Sigmoid colon (tissue), 7 donors: ENCODE measurements at places on chromosomes 2 and 18.
A peak's percentile ranks its signal among the peaks of the same experiment; 100 is the strongest.

DNA sequence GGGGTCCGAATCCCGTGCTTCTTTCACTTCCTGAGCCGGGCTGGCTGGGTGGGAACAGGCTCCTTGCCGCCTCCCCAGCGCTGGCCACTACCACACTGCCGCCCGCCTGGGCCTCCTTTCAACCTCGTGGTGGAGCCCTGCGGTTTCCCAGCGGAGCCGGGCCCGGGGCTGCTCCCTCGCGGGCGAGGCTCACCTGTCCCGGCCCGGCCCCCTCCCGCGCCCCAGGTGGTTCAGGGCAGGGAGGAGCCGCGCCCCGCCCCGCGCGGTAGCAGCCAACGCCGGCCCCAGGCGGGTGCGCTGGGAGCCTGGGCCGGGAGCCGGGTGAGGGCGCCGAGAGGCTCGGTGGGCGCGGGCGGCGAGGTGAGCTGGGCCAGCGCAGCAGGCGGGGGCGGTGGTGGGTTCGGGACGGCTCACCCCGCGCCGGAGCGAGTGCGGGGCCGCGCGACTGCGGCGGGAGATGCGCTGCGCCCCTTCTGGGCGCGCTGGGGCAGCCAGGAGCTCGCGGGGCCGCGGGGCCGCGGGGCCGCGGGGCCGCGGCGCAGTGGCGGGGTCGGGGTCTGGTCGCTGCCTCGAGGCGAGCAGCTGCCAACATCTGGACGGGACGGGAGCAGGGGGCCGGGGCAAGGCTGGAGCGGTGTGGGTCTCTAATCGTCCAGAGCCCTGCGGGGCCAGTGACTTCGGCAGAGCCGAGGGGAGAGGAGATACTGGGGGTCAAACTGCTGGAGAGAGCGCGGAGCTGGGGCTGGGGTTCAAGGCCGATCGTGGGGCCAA lies at the start of gene LYPD6B:
Gene LYPD6B, plus strand, starts transcription at position 258 of the 771 bp plus-strand sequence. CDS start 92,250 bp downstream, outside the sequence.
- H3K36me3 ChIP-seq, result no peaks in the 10 kb centered on the region
- no peak within 1 kb of the TSS for H3K27ac ChIP-seq
- H3K4me1 ChIP-seq, result peaks cover 5% of the 10 kb centered on the region

DNA sequence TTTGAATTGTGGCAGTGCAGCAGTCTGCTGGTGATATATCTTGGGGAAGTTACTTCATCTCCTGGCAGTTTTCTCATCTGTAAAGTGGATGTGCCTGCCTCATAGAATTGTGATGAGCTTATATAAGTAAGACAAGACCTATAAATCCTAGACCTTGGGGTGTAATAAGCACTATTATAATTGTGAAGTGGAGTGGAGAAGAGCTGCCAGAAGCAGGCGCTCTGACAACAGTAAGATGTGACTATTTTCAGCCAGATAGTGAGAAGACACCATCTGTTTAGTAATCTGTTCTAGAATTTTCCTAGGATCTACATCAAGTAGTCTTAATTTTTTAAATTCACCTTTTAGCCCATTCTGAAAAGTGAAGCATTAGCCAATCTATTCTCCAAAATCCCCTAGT lies 85.6 kb upstream of the TSPYL6 start:
- H3K27me3 ChIP-seq, result no peaks in the 10 kb centered on the region
- no peak overlapping the region for H3K27ac ChIP-seq
- peak; percentile 67 for DNase-seq
- H3K36me3 ChIP-seq, result no peaks in the 10 kb centered on the region

GRCh38 chr18:22286585-22286984 lies 117.2 kb downstream of the GATA6 start:
- H3K4me3 ChIP-seq, result no peak overlapping the region
- DNase-seq, result no peak
- no peaks in the 10 kb centered on the region for H3K4me1 ChIP-seq
- no peaks in the 10 kb centered on the region for H3K36me3 ChIP-seq
- no peak overlapping the region for H3K27ac ChIP-seq

- H3K4me1 ChIP-seq, result no peaks in the 10 kb centered on the region
- no peak for DNase-seq
- no peaks in the 10 kb centered on the region for H3K27me3 ChIP-seq
- H3K4me3 ChIP-seq, result no peak overlapping the region
- no peak overlapping the region for H3K27ac ChIP-seq
These were observed 127.4 kb downstream of the PLCL1 start for GRCh38 chr2:197931661-197932312.

DNA sequence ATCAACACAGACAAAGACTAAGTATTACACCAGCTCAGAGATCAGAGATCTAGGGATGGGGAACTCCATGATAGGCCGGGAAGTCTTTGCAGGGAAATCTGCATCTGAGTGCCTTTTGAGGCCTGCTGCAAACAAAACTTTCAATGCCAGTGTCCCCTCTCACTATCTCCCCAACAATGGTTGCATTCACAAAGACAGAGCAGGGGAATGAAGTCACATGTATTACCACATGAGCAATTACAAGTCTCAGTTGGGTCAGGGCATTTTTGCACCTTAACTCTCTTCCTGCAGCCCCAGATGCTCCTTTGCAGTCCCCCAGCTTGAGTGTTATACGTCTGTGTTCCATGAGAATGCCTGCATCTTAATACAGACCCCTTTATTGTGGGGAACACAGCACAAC lies 1.8 kb upstream of the RNF144A start:
- H3K4me1 ChIP-seq, result peaks cover 11% of the 10 kb centered on the region
- no peak overlapping the region for H3K4me3 ChIP-seq
- no peaks in the 10 kb centered on the region for H3K27me3 ChIP-seq

- no peaks in the 10 kb centered on the region for H3K36me3 ChIP-seq
- no peak for DNase-seq
- no peaks in the 10 kb centered on the region for H3K4me1 ChIP-seq
- H3K27me3 ChIP-seq, result no peaks in the 10 kb centered on the region
- no peak overlapping the region for H3K4me3 ChIP-seq
These were observed 360.4 kb downstream of the SLC4A3 start for GRCh38 chr2:219987830-219988229.

- no peak overlapping the region for H3K4me3 ChIP-seq
- H3K4me1 ChIP-seq, result no peaks in the 10 kb centered on the region
- H3K27me3 ChIP-seq, result no peaks in the 10 kb centered on the region
- no peak for DNase-seq
- H3K36me3 ChIP-seq, result no peaks in the 10 kb centered on the region
- H3K27ac ChIP-seq, result no peak overlapping the region
These were observed 139.2 kb downstream of the CDCA7 start for GRCh38 chr2:173493874-173494273.
